ENCODE measurements at places on chromosomes 11 and 22. TPM values are rescaled to one million over a fixed set of nuclear protein-coding genes. Genes with fewer than 3 reads are reported as not detected.

FERMT3 gene
- total RNA-seq = 1.0 TPM

SLCO2B1 gene
- under 0.01 TPM for total RNA-seq

GAL3ST1 gene
- total RNA-seq = 0.17 TPM

CARD16 gene
- total RNA-seq = 102 TPM

P4HA3 gene
- 4.1 TPM for total RNA-seq

LMNTD2 gene
- total RNA-seq = 0.26 TPM

BBOX1 gene
- not detected for total RNA-seq

KRTAP5-1 gene
- total RNA-seq = not detected

SLC22A25 gene
- not detected for total RNA-seq

FAM168A gene
- 23.8 TPM for total RNA-seq

CCDC34 gene
- 4.6 TPM for total RNA-seq

FOLR2 gene
- total RNA-seq = not detected

DGAT2 gene
- 2.3 TPM for total RNA-seq

IL17REL gene
- under 0.01 TPM for total RNA-seq

Data from fibroblast of lung (primary cell).